T follicular helper cell (primary cell): ENCODE measurements at places on chromosomes 3 and 15.

- no peak for DNase-seq
Measured at GRCh38 chr3:152319831-152320617, 51.3 kb downstream of the MBNL1 start.

DNA sequence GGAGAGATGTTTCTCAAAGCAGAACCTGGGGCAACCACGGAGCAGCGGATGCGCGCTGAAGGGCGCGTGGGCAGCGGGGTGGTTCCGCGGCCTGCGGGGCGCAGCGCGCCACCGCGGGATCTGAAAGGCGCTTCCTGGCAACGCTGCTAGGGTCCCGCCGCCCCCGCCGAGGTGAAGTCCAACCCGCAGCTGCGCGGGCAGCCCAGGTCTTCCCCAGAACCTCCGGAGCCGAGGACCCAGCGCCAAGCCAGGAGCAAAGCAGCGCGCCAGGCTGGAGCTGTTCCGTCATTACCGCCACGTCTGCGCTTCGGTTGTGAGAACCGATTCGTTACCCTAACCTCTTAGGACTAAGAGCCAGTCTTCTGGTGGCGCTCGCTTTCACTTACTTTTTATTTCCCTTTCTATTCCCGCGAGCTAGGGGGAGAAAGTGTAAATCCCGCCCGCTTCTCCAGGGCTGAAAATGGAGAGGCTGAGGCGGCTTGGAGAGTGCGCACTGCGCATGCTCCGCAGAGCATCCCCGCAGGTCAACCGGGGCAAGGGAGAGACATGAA lies 3.2 kb upstream of the GABRG3 start:
- no peak for DNase-seq

GRCh38 chr3:28601291-28601690 lies 252.7 kb upstream of the AZI2 start:
- no peak for DNase-seq

DNA sequence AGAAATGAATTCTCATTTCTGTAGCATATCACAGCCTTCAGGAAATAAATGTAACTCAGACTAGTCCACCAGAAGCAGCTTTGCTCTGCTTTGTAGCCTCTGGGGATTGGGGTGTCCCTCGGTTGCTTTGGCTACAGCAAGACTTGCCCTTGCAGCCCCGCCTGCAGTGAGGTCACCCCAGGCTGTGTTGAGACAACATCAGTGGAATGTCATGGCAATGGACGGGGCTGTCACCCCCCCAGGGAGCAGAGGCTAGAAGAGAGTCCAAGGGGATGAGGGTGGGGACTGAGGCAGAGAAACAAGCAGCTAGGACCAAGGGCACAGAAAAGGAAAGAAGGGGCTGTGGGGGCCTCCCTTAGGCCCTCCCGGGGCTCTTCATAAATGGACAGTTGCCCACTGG lies 854 bp downstream of the CLEC3B start:
- no peak for DNase-seq

DNA sequence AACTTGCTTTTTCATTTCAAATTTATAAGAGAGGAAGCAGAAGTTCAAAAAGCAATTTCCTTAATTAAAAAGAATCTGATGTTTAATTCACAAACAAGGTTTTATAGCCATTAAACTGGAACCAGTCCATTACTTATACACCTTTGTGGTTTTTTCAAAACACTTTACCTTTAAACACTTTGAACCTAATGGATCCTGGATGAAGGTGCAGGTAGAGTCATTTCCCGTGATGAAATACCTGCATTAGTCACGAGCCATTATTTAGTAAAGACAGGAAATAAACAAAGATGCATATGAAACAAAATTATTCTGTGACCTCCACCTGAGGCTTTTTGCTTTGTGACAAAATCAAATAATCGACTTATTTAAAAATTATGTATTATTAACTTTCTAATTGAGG lies 341.7 kb upstream of the UBE2E2 start:
- DNase-seq = no peak

DNA sequence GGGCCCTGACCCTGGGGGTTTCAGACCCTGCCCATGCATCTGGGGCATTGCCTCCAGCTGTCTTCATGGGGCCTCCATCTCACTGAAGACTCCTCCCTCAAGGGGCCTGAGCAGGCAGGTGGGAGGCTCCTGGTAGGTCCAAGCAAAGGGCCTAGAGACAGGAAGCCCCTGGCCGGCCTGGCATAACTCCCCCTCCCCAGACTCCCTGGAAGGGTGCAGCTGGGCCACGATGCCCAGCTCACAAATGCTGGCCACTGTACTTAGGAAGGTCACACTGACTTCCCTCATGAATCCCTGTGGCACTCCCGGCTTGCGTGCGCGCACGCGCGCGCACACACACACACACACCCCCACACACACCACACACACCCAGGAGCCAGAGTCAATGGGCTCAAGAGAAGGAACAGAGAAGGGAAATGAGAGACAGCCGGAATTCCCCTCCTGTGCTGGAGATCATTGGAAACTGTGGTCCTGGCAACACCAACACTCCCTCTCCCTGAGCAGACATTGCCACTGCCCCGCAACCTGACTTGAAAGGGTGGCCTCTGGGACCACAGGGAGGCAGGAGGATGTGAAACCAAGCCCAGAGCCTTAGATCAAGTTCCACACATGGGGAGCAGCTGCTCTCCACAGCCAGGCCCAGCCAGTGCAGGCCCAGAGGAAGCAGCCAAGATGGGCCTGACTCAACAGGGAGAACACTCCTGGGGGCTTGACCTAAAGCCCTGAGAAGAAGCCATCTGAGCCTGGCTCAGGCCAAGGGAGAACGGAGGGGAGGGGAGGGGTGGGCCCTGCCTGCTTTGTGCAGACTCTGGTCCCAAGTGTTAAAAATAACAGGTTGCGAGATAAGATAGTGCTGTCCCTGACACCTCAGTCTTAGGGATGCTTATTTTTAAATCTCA lies 69.7 kb downstream of the SCN5A start:
- no peak for DNase-seq

GRCh38 chr3:151933234-151933853 lies 59.9 kb downstream of the SUCNR1 start:
- no peak for DNase-seq

DNA sequence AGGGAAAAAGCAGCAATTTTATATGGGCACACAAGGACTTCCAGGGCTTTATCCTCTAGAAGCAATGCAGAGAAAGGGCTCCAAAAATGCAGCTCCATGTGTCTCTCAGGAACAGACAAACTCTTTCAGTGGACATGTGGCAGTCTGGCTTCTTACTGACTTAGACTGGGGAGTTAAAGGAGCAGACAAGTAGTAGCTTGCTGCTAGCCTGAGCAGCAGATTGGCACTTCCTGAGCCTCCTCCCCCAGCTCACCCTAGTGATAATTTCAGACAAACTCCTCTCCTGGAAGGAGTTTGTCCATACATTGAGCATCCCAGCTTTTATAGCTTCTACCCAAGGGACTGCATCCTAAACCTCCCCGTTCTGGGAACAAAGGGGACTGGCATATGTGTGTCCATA lies 101.7 kb upstream of the MANF start:
- DNase-seq = no peak

DNA sequence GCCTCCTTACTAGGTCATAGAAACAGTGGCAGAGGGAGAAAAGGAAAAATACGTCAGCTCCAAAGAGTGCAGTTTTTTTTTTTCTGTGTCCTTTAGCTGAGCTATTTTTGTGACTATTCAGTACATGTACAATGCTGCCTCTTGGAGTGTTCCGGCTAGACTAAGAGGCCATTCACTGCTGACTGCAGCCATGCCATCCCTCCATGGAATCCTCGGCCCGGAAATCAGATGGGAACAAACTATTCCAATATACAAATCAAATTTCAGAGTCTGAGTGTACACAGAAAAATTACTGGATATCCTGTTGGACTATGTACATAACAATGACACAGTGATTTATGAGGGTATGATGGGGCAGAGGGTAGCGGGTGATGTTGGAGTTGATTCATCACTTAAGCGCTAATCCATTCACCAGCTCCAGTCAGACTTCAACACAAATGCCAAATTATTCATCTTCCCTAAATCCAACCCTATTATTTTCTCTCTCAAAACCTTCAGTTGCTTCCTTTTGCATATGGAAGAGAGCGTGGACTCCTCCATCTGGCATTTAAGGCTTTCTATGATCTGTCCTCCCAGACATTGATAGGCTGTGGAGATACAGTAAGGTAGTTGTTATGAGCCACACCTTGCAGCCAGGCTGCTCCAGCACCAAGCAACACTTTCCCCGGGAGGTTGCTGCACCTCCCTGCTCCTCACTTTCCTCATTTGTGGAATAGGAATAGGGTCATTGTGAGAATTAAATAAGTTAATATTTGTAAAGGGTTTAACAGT lies 109.1 kb downstream of the LPP start:
- no peak for DNase-seq

GRCh38 chr3:128577711-128578110 lies 72.9 kb downstream of the RPN1 start:
- no peak for DNase-seq

DNA sequence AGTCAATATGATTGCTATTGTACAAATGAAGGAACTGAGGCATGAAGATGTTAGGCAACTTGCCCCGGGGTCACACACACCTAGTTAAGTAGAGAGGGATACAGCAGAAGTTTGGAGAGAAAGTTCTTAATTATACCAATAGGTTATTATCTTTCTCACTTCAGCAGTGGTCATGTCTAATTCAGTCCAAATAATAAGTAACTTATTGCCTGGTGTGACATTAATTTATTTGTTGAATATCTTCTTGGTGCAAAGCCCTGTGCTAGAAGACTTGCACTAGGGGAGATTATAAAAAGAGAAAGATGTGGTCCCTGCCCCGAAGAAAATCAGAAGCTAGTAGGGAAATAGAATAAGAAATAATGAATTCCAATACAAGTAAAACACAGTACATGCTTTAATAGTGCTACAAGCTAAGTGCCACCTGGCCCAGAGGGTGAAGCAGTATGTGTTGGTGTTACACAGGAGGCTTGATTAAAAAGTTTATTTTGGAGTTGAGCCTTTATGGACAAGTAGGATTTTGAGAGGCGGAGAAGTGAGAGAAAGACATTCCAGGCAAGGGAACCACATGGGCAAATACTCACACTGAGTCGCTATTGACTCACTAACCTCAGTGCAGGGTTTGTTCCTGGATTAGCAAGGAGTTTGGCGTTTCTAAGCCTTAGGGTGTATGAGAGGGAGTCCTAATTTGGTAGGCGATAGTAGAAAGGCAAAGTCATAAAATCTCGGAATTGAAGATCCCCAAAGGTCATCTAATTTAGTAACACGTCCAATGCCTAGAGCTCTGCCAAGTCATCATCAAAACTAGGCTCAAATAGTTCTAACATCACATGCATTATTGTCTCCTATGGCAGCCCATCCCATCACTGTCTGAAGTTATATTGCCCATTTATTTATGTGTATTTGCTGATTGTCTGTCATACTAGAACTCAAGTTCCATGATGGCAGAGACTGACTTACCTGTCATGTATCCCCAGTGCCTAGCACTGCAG lies 19.2 kb upstream of the GSK3B start:
- no peak for DNase-seq

DNA sequence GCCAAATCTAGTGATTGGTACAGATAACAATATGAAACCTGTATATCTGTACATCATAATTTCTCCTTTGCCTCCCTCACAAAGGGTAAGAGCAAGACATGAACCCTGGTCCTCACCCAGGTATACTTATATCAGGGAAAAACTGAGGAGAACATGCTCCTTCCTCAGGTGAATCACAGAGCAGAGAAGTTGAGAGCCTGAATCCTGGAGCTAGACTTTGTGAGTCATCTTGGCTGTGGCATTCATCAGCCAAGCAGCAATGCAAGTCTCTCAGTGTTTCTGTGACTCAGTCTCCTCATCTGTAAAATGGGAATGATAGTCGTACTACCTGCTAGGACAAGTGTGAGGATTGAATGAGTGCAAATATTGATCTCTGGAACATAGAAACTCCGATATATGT lies 165.7 kb upstream of the ADAMTS9 start:
- DNase-seq = no peak

DNA sequence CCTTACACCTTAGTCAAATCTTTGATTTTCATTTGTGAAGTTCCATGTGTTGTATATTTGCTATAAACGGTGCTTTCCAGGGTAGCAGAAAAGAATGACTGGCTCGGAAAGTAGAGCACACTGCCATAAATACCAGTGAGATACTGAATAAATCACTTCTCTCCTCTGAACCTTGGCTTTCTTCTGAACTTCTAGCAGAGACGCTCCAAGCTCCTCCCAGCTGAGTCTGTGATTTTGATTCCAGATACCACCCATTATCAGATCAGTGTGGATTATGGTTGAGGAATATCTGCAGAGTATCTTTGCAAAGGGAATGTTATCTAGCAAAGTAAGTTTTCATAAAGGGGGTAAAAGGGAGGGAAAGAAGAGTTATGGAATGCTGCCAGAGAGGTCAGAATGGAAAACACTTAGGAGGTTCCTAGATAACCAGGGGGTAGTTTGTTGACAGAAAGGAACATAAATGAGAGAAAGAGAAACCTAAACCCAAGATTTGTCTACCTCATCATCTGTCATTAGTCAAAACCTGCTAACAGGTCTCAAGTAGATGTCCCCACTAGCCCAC lies 98.5 kb upstream of the PSMD6 start:
- DNase-seq = no peak
